ENCODE measurements at places on chromosomes 2 and 18.

GRCh38 chr18:3869848-3870247 is 419.9 kb downstream of the TGIF1 start:
- DNase-seq, result peak; percentile 49

DNA sequence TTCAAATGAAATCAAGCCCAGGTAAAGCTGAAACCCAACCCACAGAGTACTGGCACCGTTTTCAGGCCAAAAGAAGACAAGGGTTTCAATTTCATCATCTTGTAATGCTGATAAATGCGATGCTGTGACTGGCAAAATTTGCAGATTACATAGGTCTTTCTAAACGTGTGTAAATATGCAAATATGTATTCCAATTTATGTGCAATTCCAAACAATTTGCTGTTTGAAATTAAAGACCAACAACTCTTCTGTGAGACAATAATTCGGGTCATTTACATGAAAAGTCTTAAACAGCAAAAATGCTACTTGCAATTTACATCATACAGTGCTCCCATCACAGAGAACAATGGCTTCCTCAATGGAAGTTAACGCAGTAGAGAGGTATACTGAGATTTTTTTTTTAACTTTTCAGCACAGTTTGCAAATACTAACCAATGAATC is 2.8 kb upstream of the ZNF532 start:
- no peak for DNase-seq

GRCh38 chr18:46071653-46072375 is at the start of gene PSTPIP2:
TSS of gene PSTPIP2 (minus strand) at chr18:46072260. CDS start at chr18:46072188, 72 bp downstream.
- DNase-seq, result peak; percentile 63

- DNase-seq, result no peak
These were observed 390.2 kb downstream of the DSC3 start for GRCh38 chr18:30652387-30652786.

DNA sequence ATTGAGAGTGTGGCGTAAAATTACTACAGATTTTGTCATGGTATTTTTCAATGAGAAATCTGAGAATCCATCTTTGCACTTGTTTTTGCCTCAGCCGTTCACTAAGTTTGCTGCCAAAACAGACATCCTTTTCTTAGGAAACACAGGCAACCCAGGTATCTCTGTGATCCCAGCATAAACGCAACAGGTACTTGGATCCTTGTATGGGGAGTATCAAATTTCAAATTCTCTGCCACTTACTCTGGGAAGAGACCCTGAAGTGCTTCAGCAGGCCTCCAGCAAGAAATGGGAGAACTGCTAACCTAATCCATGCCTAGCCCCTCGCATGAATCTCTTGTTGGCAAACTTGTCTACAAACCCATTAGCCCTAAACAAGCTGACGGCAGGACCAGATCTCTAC is 83.1 kb downstream of the BCL11A start:
- no peak for DNase-seq

DNA sequence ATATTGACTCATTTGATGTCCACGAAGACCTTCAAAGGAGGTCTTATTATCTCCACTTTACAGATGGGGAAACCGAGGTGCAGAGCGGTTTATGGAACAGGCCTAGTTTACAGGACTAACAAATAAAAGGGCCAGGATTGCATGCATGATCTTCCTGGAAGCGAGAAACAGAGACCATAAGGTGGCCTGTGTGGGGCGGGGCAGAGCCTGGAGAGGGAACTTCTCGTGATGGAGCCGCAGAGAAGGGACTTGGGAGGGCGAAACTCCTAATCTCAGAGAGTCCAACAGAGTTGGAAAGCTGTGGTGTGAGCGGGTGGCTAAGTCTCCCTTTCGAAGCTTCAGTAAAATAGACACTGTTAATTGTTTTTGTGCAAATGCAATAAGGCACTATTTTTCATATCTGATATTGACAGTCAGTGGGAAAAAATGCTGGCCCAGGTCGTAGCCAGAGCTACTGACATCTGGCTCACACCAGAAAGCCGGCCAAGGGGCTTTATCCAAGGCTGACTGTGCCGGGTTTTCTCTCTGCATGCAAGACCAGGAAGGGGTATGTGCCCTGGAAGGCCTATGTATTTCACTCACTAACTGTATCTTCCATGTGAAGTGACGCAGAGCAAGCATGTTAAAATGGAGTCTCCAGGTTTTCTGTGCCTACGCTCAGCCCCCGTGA is 4.5 kb downstream of the INPP5D start:
- no peak for DNase-seq

- DNase-seq, result peak; percentile 59
These were observed 98.7 kb downstream of the ACVR1 start for GRCh38 chr2:157777427-157777826.
